Fibroblast of skin of right biceps (primary cell): ENCODE measurements at places on chromosomes 12 and 14.

DNA sequence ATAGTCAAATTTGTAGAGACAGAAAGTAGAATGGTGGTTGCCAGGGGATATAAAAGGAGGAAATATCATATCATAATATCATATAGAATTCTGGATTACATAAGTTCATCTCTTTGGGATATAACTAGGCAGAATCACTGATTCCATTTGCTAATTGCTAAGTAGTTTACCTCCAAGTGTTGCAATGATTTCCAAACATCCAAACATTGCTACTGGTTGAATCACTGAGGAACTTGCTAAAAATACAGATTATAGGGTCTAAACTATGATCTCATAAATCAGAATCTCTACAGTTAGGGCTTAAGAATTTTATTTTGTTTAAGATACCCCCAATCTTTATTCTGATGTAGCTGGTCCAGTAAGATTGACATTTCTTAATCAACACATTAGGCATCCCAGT lies 16.1 kb upstream of the TAS2R42 start:
- no peak for DNase-seq

- DNase-seq = no peak
Measured at GRCh38 chr12:103455020-103455763, 40.6 kb downstream of the C12orf42 start.

- no peak for DNase-seq
Measured at GRCh38 chr14:104115691-104116287, 22.6 kb upstream of the KIF26A start.

- no peak for DNase-seq
Measured at GRCh38 chr12:79920421-79921238, 14.3 kb downstream of the PPP1R12A start.

- no peak for DNase-seq
Measured at GRCh38 chr12:109304485-109304884, 4.6 kb downstream of the FOXN4 start.

- no peak for DNase-seq
Measured at GRCh38 chr14:25371068-25371467, 321.1 kb upstream of the STXBP6 start.

DNA sequence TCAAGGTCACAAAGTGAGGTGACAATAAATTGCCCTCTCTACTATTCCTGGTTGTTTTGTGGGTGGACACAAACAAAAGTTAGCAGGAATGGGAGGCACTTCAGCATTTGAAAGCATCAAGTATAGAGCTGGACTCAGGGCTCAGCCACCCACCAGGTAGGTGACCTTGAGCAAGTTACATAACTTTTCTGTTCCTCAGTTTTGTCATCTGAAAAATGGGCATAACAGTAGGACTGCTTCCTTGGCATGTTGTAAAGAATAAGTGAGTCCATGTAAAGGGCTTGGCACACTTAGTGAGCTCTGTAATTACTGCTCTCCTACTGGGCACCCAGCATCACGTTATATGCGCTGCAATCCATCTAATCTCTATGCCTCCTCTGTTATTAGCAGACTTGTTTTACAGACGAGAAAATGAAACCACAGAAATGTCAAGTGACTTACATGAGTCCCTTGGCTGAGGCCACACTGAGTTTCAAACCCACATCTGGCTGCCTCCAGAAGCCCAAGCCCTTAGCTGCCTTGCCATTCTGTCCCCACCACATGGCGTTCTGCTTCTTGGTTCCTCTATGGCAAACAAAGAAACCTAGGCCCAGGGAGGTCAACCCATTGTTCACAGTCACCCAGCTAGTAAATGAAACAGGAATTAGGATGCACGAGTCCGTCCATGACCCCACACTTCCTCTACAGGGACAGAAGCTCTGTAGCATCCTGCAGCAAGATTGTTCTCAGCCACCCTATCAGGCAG lies 63.2 kb upstream of the SLC24A4 start:
- no peak for DNase-seq

DNA sequence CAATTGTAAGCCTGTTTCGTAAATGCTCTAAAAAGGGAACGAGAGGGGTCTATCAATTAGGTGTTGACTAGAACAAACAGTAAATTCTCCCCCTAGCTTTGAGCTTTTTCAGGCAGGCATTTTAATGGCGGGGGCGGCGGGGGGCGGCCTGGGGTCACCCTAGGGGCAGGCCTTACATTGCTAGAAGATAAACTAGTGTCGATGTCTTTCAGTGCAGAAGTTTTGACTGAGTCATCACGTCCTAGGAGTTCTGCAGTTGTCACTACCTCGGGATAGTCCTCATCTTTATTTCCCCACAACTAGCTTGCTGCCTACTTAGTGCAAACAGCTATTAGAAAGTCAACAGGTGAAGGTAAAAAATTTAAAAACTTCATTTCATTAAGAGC lies 1.6 kb downstream of the ATP6V1D start:
- peak; percentile 19 for DNase-seq

DNA sequence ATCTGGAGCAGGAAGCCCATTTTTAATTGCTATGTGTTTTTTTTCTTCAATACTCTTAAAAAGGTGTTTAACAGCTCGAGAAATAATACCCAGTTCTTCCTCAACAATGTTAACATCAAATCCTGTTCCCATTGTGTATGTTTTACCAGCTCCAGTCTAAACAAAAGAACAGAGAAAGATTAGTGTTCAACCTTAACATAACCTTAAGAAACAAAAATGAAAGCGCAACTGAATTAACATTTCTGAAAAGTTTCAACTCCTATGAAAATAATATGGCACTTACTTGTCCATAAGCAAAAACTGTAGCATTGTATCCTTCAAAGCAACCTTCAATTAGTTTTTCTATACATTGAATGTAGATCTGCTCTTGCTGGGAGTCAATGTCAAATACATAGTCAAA lies 73.2 kb downstream of the KIF21A start:
- DNase-seq = no peak

GRCh38 chr12:15583804-15584203 lies 205.4 kb downstream of the EPS8 start:
- DNase-seq = no peak

GRCh38 chr14:104864267-104865080 lies 594 bp upstream of the CEP170B start:
- DNase-seq = no peak

GRCh38 chr12:123801573-123802178 lies 39.6 kb downstream of the DNAH10 start:
- peak; percentile 23 for DNase-seq

- no peak for DNase-seq
Measured at GRCh38 chr14:24167469-24168114, 4.3 kb upstream of the REC8 start.

DNA sequence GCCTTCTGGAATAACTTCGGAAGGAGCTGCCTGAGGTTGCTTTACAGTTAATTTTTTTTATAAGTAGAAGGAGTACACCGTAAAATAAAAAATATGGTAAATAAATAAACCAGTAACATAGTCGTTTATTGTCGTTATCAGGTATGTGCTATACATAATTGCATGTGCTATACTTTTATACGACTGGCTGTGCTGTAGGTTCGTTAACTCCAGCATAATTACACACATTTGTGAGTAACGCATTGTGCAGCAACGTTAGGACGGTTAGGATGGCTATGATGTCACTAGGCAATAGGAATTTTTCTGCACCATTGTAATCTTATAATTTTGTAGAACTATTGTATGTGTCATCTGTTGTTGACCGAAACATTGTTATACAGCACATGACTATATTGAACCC lies 8.5 kb downstream of the EXD2 start:
- DNase-seq = no peak

GRCh38 chr12:63150713-63151622 lies at the start of gene AVPR1A:
Gene AVPR1A (minus strand): TSS chr12:63151201. CDS start chr12:63150836, 365 bp downstream.
- peak; percentile 2 for DNase-seq

DNA sequence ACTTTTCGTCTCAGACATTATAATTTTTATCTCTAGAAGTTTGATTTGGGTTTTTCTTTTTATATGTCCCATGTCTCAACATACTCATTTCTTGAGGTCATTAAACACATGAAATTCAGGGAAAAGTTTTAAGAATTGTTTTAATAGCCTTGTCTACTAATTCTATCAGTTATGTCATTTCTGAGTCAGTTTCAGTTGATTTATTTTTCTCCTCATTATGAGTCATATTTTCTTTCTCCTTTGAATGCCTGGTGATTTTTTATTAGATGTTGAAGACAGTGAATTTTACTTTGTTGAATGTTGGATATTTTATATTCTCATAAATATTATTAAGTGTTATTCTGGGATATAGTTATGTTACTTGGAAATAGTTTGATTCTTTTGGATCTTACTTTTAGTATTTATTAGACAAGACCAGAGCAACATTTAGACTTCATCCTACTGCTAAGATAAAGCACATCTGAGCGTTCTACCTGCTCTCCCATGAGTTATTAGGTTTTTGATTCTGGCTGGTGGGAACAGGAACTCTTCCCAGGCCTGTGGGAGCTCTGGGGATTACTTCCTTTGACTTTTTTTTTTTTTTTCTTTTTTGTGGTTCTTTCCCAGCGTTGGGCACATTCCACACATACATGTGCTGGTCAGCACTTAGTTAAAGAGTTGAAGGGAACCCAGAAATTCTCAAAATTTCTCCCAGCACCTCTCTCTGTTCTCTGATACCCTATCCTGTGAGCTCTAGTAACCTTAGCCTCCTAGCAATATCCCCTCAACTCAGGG lies 1157.7 kb downstream of the BCL11B start:
- peak; percentile 78 for DNase-seq

DNA sequence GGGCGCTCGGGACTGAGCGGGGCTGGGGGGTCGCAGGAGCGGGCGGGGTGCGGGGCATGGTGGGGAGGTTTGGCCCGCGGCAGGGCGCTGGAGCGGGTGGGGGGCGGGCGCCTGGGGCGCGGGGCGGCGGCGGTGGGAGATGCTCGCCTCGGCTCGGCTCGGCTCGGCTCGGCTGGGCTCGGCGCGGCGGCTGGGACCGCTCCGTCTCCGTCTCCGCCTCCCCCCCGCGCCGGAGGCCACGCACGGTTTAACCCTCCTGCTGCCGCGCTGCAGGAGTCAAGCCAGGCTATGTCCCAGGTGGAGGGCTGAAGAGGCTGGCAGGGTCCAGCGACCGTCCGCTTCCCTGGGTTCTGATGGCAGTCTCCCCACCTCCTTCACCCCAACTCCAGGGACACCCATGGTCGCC lies at the start of gene PIANP:
PIANP (minus strand) TSS at position 170 of the 406 bp plus-strand sequence. CDS start 2,754 bp downstream, outside the sequence.
- DNase-seq = peak; percentile 52

- peak; percentile 66 for DNase-seq
Measured at GRCh38 chr14:35506927-35507326, 27.0 kb upstream of the INSM2 start.

- DNase-seq = no peak
Measured at GRCh38 chr14:35470755-35471154, 63.2 kb upstream of the INSM2 start.

GRCh38 chr14:102926104-102926503 lies 3.6 kb downstream of the AMN start:
- DNase-seq = no peak

- DNase-seq = no peak
Measured at GRCh38 chr12:76421046-76421445, 72.8 kb upstream of the BBS10 start.

DNA sequence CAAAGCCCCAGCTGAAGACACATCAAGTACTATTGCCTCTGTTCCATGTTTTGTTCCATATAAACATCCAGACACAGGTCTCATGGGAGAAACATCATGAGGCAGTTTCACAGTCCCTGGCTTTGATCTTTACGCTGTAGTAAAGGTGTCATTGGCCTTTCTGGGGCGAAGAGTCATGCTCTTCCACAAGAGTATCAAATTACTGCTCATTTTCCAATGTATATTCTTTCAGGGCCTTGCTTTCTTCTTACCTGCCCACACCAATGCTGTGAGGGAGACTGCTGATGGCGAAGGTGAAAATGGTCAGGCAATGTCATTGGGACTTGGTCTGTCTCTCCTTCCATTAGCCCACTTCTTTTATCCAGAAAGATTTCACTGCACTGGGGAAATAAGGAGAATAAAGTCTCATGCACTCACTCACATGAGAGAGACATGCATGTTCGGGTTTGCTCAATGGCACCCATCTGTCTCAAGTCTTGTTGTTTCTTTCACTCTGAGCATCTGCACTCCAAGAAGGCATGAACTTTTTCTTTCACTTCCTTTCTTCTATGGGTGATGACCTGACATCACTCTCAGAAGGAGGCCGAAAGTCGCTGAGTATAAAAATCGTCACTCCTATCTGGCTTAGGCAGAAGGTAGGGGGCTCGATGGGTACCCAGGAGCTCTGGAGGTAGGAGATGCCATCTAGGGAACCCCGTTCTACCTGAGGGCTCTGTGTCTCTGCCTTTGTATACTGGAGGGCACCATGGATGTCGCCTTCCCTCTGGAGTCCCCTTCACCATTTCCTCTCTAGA lies 1.3 kb upstream of the JDP2 start:
- DNase-seq = no peak

DNA sequence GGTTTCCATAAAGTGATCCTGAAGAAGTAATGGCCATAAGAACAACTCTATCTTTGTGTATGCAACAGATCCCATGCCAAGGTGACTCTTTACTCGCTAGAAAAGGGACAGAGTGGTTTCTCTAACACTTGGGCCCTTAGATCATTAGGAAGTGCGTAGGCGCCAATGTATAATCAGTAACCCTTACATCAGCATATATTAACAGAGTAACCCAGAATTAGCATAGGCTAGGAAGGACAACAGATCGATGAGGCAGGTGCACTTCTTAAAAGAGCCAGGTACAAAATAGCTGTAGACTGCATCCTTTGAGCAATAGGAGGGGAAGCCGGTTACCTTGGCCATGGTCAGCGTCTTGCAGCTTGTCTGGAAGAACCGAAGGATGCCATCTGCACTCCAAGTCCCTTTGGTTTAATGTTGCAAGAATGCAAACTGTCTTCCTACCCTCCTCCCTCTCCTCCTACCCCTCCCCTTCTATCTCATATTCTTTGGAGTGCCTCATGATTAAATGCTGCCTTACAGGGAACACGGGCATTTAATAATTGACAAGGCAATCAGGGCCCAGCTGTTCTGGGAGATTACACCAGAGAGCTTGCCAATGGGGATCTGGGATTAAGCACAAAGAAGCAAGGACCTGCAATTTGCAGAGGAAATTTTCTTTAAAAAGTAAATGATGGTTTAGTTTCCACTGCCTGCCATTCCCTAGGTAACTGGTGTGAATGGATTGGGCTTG lies 8.0 kb downstream of the GSG1 start:
- no peak for DNase-seq

DNA sequence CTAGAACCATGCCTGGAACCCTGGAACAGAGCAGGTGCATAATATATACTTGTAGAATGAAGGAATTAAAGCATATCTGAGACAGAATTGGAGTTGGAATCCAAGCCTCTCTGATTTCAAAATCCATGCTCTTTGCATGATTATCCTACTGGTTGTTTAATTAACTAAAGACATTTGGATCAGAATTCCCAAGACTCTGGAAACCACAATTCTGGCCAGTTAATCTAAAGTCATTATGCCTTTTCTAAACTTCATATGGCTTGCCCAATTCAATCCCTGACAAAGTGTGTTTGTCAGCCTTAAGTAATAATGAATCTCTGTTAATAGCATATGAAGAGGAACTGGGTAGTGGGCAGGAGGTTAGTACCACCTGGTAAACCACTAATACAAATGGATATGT lies 422.6 kb downstream of the ATP23 start:
- no peak for DNase-seq
